Fibroblast of skin of back (primary cell): ENCODE measurements at places on chromosomes 1 and 21.

DNA sequence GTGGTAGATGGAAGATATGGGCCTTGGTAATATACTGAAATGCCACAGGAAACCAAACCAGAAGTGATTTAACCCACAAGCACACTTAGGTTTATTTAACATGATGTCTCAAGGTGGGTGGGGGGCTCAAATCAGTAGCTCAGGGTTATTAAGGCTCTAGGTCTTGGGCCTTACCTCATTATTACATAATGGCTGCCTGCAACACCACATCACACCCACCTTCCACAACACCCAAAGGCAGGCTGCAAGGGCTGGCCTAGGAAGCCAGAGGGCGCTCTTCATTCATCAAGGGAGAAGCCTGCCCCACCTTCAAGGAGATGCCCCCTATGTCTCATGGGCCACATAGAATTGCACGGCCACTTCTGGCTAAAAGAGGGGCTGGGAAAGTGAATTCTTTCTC is 6.0 kb downstream of the TFF1 start:
- no peak for DNase-seq

- DNase-seq, result no peak
Measured at GRCh38 chr1:24045771-24046170, 65.6 kb upstream of the SRSF10 start.

- DNase-seq, result no peak
Measured at GRCh38 chr1:22547186-22547817, 16.0 kb upstream of the EPHA8 start.

DNA sequence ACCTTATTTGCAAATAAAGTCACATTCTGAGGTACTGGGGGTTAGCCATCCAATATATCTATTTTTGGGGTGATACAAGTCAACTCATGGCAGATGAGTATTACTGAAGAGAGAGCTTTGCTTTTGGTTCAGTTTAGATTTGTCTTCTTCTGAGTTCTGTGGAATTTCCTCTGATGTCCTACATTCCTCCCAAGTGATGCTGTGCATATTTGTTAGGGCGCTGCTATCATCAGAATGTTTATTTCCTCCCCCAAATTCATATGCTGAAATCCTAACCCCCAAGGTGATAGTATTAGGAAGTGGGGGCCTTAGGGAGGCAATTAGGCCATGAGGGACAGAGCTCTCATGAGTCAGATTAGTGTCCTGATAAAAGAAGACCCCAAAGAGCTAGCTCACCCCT is 96.2 kb upstream of the WLS start:
- peak; percentile 60 for DNase-seq

GRCh38 chr1:234481771-234482170 is 2.8 kb upstream of the TARBP1 start:
- no peak for DNase-seq

DNA sequence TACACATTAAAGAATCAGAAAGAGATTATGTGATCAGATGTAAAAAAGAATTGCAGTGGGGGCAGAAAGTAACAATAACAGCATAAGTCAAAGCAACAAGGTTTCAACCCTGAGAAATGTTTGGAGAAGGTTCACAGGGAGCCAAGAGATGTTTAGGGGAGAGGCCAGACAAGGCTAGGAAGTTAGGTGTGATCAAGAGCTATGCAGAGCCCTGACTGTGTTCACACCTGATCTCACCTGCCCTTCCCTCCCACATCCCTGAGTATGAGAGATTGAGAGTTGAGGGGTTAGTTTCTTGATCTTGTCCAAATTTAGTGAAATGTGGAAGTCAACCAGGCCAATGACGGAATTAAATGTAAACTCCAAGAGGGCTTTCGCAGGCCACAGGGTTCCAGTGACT is 10.2 kb downstream of the PTPN14 start:
- DNase-seq, result no peak

- DNase-seq, result no peak
Measured at GRCh38 chr1:234019387-234019786, 114.9 kb downstream of the SLC35F3 start.

GRCh38 chr1:244391761-244392160 is 59.9 kb downstream of the ADSS2 start:
- peak; percentile 30 for DNase-seq

- no peak for DNase-seq
Measured at GRCh38 chr1:195867638-195868037, 740.6 kb downstream of the KCNT2 start.
